ENCODE measurements at places on chromosomes 7 and 10.

GRCh38 chr7:107386548-107387102 is 83.2 kb upstream of the GPR22 start:
- no peak for DNase-seq

DNA sequence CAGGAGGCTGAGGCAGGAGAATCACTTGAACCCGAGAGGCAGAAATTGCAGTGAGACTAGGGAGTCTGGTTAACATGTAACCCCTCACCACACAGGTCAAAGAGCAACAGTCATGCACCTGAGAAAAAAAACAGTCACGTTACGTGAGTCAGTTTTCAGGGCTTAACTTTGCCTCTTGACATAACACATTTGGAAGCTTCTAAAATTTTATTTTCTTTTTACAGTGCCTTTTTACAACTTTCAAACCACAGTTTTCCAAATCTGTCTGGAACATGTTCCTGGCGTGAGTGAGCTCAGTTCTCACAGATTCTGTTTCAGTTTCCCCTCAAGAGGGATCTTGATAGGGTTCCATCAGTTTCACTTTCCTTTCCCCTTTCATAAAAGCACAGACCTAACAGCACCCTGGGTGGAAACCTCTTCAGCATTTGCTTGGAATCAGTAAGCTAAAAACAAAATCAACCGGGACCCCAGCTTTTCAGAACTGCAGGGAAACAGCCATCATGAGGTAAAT is 4.4 kb downstream of the IFIT3 start:
- DNase-seq, result no peak

GRCh38 chr7:36273836-36274235 is 115.8 kb upstream of the ANLN start:
- DNase-seq, result no peak

- DNase-seq, result no peak
Observed at GRCh38 chr10:52337225-52337624, 23.1 kb downstream of the DKK1 start.

- no peak for DNase-seq
Observed at GRCh38 chr10:75987616-75988015, 556.2 kb downstream of the LRMDA start.

DNA sequence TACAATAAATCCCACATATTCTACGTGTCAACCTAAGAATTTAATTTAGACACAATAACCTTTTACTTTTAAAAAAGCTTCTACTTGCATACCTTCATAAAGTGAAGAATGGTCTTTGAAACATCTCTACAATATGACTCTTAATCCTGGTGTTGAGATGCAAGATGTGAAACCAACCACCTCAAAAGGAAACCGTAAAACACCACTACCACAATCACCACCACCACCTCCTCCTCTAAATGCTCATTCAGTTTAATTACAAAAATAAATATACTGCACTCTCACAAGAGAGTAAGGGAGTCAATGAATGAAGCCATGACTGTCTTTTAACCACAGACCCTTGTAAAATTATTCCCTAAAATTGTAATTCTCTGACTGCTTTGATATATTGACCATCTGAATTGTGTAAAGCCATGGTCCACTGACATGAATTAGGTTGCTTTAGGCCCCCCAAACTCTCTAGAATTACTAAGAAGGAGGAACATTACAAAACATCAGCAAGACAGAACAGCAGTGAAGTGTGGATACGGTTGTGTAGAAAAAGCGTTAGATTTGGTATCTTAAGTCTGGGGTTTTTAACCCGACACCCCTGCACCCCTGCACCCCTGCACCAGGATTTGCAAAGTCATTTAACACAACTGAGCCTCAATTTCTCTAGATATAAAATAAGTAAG is 171.4 kb downstream of the SFMBT2 start:
- no peak for DNase-seq

GRCh38 chr7:140121326-140121725 is 55.5 kb downstream of the KDM7A start:
- no peak for DNase-seq

GRCh38 chr7:27156508-27156898 is at the start of gene HOXA7:
HOXA7 (minus strand) TSS chr7:27156675; CDS start chr7:27156545, 130 bp downstream.
- DNase-seq, result no peak

- no peak for DNase-seq
Observed at GRCh38 chr7:48285373-48285772, 114.1 kb downstream of the ABCA13 start.

- DNase-seq, result no peak
Observed at GRCh38 chr10:132607961-132608495, 70.4 kb downstream of the INPP5A start.

- no peak for DNase-seq
Observed at GRCh38 chr10:46272863-46273415, 13.9 kb upstream of the ANTXRL start.
